Sciatic nerve (tissue), 2 donors: ENCODE measurements at places on chromosomes 13 and 19. TPM values are rescaled to one million over a fixed set of nuclear protein-coding genes. Genes with fewer than 3 reads are reported as not detected.

- DNase-seq = no peak
These were observed 109.6 kb downstream of the TEX26 start for GRCh38 chr13:31042049-31042448.

DNA sequence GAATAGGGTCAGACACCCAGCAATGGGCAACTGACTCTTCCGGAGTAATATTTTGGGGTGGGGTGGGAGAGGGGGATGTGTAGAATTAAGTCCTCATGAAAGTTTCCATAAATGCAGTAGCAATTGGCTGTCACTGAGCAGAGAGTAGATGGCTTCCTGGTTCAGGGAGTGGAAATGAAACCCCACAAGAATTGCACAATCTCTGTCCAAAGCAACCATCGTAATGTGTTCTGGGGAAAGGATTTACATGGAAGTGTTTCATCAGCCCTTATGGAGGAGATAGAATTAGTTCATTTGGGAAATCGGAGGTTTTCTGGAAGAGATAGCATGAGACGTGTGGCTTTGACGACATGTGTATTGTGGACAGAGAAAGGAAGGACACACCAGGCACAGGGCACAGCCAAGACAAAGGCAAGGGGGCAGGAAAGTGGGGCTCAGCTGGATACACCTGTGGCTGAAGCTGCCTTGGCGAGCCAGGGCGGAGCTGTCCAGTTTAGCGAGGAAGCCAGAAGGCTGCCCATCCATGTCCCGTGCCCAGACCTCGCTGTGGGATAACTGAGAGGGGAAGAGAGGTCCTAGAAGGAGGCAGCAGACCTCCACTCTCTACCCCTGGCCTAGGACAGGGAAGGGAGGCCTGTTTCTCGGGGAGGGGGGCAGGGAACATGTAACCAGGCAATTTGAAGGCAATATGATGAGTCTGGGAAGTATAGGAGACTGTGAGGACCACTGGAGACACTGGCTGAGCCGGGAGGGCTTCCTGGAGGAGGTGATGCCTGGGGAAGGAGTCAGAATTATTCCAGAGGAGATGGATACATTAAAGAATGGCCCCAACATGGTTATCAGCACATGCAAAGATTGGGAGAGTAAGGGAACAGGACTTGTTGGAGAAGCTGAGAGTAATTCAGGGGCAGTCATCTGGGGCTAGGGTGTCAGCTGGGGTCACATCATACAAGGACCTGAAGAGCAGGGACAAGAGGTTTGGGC, 2.6 kb upstream of the CLEC4G start:
- no peak for DNase-seq

- no peak for DNase-seq
These were observed 162.4 kb downstream of the PCDH20 start for GRCh38 chr13:61253105-61253877.

ZNF723 gene
- total RNA-seq = not detected

LGALS14 gene
- not detected for total RNA-seq

MKNK2 gene
- 140 TPM for total RNA-seq

GRCh38 chr19:13151605-13152355, 1.6 kb downstream of the IER2 start:
- peak; percentile 98 for DNase-seq

PNMA8B gene
- total RNA-seq = 3.6 TPM

DNA sequence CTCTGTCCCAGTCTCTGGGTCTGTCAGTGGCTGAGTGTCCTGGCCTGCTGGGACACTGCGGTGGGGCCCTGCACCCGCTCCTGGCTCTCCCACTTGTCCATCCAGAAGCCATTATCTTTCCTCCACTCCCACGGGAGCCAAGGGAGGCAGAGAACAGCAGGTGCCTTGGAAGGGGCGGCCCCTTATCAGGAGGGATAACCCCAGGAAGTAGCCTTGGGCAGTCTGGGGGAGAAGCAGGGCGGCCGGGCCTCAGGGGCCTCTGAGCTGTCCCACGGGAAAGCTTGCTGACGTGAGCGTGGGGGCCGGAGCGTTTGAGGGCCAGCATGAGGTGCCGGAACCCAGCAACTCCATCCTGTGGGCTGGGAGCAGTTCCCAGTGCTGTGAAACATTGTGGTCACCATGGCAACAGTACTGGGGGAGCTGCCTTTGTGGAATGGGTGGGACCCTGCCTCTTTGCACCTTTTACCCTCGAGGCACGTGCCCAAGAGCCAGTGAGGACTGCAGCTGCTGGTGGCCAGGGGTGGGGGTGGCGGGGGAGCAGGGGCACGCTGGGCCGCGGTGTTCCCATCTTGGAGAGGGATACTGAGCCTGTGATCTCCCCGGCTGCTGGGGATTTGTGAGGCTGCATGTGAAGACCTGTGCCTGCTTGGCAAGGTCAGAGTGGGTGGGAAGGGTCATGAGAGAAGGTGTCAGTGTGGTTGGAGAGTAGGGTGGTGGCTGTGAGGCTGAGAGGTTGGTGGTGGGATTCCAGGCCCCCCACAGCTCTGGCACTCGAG, 20.9 kb downstream of the KLHL26 start:
- DNase-seq = peak; percentile 81

PSG1 gene
- not detected for total RNA-seq

- DNase-seq = no peak
These were observed 12.2 kb downstream of the C19orf47 start for GRCh38 chr19:40335855-40336600.

FUT1 gene
- total RNA-seq = 3.6 TPM

DNA sequence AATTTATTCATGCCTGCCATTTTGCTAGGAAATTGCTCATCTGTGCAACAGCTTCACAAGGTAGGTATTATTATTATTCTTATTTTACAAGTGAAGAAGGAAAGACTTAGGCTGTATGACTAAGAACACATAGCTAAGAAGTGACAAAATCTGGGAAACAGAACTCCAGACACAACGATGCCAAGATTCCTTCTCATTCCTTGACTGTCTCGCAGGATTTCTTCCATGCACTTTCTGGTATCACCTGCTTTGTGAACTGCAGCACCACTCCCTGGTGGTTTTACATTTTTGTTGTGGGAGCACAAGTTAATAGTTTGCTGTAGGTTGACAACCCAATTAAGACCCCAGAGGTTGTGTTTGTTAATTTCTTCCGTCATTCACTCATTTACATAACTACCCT, 188.5 kb downstream of the LACC1 start:
- no peak for DNase-seq

DNA sequence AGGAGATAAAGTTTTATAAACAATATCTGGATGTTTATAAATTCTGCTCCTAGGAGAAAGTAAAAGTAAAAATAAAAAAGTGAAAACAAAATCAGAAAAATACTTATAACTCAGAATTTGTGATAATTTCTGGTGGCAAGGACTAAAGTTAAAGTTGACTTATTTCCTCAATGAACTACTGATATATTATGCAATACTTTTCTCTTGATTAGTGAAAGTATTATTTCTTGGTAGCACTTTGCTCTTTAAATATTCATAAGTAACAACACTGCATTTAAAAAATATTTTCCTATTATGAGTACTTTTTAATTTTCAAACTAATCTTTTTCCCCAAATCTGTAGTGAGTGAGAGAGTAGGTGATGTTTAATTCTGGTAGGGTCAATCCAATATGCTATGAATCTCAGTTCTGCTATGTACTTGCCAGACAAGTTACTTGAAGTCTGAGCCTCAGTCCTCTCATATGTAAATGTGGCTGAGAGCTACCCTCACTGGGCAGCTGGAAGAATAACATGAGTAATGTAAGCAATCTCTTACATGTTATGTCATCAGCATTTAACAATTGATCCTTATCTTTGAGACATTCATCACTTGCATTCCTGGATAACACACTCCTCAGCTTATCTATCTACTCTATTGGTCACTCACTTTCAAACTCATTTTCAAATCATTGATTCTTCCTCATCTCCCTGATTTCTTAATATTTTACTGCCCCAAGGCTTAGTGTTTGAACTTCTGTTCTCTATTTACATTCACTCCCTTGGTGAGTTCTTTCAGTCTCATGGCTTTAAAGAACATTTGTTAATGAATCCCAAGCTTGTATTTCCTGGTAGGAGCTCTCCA, 239.0 kb downstream of the RGCC start:
- DNase-seq = no peak

DNA sequence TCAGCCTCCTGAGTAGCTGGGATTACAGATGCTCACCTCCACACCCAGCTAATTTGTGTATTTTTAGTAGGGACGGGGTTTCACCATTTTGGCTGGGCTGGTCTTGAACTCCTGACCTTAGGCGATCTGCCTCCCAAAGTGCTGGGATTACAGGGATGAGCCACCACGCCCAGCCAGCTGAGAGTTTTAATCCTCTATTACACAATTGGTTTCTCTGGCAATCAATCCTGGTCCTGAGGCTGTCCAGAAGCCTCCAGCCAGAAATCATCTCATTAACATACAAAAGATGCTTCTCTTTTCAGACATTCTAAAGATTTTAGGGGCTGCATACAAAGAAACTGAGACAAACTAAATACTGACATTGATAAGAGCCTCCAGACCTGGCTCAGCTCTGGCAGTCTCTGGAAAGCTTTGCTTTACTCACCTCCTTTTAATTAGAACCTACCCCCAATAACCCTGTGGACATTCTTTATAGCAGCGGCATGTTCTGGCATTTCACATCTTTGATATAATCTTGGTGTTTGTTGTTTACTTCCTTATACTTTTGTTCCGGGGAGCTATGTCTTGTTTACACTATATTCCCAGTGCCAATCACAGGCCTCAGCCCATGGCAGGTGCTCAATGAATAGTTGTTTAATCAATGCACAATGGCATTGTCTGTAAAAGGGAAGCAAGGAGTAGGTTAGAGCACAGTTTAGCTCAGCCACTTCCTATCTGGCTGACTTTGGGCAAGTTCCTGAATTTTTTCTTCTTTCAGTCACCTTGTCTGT, 4.1 kb upstream of the ZNF724 start:
- no peak for DNase-seq

GRCh38 chr13:20964904-20965303, 62.4 kb upstream of the XPO4 start:
- no peak for DNase-seq

- no peak for DNase-seq
These were observed 40.2 kb upstream of the GPR183 start for GRCh38 chr13:99347335-99347878.

- DNase-seq = peak; percentile 79
These were observed 4.2 kb upstream of the LRRC25 start for GRCh38 chr19:18401580-18402112.

ZNF284 gene
- 3.2 TPM for total RNA-seq

DNA sequence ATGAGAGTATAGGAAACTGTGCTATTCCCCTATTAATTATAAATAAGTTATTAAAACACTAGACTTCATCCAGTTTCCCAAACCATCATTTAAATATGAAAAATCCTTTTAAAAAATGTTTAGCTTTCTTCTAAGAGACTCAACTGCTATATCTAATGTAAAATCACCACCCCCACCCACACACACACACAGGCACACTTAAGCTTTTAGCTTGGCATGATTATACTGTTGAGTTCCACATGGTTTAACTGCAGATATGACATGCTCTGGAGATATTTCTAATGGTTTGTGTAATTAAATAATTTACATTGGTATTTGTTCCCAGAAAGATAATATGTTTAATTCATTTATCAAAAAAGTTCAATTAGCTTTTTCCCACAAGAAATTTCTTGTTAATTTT, 1700.1 kb upstream of the SLC10A2 start:
- DNase-seq = no peak

ACP4 gene
- not detected for total RNA-seq

DNA sequence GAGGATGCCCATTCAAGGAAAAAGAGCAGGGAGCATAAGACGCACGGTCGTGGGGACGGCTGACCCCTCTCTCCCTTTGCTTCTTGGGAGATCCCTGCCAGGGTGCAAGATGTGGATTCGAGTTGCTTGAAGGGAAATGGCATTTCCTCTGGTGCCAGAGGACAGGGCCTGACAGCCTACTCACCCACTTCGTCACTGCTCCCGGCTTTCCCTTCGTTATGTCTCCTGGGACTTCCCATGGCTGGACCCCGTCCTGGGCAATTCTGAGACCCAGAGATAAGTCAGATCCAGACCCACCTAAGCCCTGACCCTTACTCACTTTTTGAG, 1.2 kb downstream of the TBC1D17 start:
- no peak for DNase-seq

DNA sequence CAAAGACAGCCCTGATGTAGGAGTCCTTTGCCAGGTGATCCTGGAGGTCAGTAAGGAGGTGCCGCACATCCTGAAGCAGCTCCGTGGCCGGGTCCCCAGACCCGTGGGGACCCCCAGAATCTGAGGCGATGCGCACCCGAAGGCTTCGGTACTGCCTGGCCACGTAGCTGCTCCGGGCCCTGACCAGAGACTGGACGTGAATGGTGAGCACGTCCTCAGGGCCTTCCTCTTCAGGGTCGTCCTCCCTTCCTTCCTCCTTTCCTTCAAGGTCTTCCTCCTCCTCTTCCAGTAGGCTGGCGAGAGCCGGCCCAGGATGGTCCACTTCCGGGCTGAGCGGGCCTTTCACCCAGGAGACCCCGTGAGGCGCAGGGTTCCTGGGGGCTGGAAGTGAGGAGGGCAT, 7.5 kb downstream of the RINL start:
- DNase-seq = no peak

DNA sequence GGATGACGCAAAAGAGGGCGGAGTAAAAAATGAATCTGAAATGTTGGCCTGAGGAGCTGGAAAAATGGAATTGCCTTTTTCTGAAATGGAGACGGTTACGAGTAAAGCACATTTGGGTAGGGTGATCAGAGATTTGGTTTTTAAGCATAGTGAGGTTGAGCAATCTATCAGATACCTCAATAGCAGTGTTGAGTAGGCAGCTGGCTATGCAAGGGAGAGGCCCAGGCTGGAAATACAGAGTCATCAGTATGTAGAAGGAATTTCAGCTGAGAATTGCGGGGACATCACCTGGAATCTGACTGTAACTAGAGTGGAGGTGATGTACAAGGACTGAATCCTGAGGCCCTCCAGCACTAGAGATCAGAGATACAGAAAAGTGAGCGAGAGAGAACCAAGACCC, 224.8 kb downstream of the LMO7 start:
- no peak for DNase-seq

GRCh38 chr13:61029064-61029463, 386.6 kb downstream of the PCDH20 start:
- DNase-seq = no peak

GRCh38 chr19:29640231-29640630, 25.0 kb upstream of the PLEKHF1 start:
- no peak for DNase-seq

- DNase-seq = no peak
These were observed 16.3 kb upstream of the DOCK6 start for GRCh38 chr19:11278670-11279069.

GRCh38 chr13:46359714-46360113, 27.3 kb downstream of the RUBCNL start:
- no peak for DNase-seq

DNA sequence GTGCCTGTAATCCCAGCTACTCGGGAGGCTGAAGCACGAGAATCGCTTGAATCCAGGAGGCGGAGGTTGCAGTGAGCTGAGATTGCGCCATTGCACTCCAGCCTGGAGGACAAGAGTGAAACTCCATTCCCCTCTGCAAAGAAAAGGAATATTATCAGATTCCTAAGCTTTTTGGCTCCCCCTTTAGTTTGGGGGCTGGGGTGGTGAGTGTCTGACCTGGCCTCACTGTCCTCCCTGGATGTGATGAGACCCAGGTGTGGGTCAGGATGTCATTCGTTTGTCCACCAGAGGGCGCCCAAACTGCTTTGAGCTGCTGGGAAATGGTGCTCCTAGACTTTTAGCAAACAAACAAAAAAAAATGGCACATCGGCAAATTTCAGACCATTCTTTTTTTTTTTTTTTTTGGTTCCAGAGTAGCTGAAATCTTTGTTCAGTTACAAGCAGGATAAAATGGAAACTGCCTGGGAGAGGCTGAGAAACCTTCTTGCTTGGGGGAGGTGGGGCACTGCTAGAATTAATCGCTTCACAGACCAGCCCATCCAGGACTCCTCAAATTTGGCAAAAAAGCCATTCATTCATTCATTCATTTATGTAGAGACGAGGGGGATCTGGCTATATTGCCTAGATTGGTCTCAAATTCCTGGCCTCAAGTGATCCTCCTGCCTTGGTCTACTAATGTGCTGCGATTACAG, 29.4 kb downstream of the SPC24 start:
- peak; percentile 90 for DNase-seq
